Hematopoietic multipotent progenitor cell treated with erythropoietin and hydrocortisone succinate and interleukin-3 and kit ligand, for 6 days (in vitro differentiated cells): ENCODE measurements at places on chromosomes 1 and 21.

DNA sequence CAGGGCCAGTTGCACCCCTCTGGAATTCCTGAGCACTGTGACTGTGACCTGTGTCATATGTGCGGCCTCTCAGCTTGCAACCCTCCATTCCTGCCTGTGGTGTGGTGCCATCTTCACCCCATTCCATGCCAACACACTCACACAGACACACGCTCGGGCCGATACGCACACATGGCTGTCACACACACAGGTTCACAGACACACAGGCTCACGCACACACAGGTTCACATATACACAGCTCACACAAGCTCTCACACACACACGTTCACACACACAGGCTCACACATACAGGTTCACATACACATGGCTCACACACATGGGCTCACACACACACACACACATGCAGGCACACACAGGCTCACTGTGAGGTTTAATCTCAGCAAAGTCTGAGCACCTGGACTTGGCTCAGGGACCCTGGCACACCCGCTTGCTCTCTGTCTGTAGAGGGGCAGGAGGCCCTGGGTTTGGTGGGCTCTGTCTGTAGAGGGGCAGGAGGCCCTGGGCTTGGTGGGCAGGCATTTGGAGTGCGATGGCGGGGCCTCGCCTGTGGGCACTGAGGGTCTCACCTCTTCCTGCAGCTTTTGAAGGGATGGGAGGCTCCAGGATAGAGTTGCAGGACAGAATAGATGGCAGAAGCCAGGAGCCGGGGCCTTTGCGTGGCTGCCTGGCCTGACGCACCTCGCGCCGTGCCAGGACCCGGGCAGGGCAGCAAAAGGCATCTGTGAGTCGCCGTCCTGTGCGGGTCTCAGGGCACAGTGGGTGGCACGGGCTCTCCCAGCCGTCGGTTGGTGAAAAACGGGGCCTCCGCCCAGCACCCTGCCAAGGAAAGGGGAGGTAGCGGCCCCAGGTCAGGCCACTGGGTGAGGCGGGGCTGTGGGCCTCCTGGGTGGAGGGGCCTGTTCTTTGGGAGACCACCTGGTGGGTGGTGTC, 17.1 kb downstream of the COL18A1 start:
- no peak for DNase-seq

GRCh38 chr1:9874959-9875635, 35.0 kb downstream of the CTNNBIP1 start:
- peak; percentile 85 for DNase-seq

GRCh38 chr1:223244366-223245103, 101.5 kb upstream of the TLR5 start:
- DNase-seq = peak; percentile 34

- no peak for DNase-seq
These were observed 113.8 kb downstream of the RRAGC start for GRCh38 chr1:38745476-38746401.

DNA sequence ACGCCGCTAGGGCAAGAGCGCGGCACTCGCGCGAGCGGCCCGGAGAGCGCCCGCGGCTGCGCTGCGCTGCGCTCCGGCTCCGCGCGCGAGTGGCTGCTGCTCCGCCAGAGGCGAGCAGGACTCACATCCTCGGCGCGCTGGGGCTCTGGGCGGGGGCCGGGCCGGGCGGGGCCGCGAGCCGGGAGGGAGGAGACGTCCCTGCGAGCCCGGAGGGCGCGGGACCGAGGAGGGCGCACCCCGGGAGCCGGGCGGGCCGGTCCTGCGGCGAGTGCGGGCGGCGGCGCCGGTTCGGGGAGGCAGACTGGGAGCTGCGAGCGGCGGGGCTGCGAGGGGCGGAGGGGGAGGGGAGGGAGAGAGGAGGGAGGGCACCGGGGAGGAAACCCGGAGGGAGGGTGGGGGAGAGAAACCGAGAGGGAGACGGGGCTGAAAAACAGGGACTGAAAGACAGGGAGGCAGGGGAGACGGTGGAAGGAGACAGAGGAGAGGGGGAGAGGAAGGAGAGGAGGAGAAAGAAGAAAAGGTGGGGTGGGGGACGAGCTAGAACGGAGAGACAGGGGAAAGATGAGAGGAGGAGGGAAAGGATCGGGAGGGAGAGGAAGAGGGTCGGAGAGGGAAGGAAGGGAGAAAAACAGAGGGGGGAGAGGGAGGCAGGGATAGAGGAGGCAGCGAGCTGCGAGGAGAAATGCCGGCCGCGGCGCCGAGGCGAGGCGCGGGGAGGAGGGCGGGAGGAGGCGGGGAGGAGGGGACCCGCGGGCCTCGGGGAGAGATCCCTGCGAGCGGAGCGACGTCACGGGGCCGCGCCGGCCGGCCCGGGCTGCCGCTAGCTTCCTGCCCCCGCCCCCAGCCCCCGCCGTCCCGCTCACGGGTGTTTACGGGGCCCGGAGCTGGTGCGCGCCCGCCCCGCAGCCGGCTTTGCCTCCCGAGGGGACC, at the start of gene CAMK2N1:
TSS of gene CAMK2N1 (minus strand) at position 684 of the 930 bp plus-strand sequence. CDS start 831 bp downstream, outside the sequence.
- DNase-seq = no peak

DNA sequence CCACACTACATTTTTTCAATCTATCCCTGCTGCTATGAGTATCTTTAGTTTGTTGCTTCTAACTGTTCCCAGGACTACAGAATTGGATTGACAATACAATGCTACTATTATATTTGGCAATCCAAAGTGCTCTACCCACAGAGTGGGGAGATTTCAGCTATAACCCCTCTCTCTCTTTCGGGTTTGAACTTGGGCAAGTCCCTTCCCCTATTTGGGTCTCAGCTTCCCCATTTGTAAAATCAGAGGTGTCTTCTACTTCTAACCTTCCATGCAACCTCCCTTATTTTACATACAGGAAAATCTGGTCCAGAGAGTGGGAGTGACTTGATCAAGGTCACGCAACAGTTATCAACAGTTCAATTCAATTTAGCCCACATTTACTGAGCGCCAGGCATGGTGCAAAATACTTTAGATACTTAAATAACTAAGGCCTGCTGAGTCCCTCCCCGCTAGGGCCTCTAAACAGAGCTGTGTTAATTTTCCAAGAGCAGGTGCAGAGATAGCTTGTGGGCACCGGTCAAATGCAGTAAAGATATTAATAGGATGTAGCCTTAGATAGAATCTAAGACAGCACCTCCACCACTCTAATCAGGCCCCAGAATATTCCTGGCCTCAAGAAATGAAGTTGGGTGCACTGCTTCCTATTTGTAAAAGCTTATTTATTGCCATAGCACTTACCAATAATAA, 9.4 kb upstream of the GPX7 start:
- no peak for DNase-seq

DNA sequence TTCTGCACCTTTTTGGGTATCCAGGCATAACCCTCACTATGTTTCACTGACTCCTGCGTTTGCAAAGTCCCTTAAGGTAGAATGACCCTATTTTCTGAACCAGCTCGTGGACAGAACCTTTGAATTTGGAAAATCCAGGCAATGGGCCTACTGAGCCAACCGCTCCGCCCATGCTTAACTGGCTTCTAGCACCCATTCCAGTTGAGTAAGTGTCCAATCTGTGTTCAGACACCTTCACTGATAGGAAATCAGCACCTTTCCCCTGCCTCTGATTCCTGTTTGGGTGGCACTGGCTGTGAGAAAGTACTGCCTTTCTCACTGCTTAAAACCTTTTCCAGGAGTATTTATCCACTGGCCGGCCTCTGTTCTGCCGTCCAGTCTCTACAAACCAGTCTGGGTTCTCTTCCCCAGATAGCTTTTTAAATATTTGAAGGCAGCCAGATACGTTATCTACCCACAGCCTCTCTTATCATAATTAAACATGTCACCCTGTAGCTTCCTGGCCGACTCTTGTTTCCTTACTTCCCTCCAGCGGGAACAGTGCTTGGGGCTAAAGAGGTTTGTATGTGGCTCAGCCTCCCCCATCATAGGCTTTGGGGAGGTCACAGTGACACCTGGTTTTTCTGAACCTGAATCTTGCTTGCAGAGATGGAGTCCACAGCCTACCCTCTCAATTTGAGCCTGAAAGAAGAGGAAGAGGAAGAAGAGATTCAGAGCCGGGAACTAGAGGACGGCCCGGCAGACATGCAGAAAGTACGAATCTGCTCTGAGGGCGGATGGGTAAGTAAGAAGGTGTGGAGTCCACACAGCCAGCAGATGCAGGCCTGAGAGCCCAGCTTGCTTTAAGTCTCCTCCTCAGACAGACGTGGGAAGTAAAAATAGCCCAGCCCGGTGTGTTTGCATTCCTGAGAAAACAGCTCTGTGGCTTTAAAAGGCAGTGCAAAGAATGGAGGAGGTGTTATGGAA, 1.3 kb downstream of the POGK start:
- DNase-seq = peak; percentile 82

DNA sequence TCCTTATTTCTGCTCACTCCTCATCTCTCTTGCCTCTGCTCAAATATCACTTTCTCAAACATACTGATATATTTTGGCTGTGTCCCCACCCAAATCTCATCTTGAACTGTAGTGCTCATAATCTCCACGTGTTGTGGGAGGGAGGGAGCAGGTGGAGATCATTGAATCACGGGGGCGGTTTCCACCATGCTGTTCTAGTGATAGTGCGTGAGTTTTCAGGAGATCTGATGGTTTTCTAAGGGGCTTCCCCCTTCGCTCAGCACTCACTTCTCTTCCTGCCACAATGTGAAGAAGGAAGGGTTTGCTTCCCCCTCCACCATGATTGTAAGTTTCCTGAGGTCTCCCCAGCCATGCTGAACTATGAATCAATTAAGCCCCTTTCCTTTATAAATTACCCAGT, 26.6 kb downstream of the ZBTB8OS start:
- DNase-seq = peak; percentile 34
